ENCODE measurements at places on chromosomes 5 and 9.

DNA sequence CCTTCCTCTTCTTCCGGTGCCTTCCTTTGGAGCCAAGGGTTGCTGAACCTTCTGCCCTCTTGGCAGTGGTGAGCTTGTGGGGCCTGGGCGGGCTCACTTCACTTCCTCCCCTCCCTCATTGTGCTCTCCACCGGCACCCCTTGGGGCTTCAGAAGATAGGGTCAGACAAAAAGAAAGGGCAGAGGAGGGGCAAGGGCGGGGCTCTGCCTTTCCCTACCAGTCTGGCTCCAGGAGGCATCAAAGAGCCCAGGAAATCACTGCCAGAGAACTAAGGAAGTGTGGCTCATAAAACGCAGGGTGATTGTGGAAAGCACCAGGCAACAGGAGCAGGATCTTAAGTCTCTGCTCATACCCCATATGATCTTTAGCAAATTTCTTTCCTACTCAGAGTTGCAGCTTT, 34.8 kb downstream of the ACOT12 start:
- DNase-seq, result no peak

DNA sequence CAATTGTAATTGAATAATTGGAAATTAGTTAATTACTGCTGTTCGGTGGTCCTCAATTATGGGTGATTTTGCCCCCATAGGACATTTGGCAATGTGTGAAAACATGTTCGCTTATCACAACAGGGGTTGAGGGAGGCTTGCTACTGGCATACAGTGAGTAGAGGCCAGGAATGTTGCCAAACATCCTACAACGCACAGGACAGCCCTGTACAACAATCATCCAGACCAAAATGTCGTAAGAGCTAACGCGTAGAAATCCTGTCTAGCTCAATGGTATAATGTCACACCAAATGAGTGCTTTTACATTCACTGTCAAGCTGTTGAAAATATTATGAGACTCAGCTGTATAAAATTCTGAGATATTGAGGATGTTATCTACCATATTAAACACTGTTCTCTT, 464.4 kb upstream of the TUSC1 start:
- no peak for DNase-seq

DNA sequence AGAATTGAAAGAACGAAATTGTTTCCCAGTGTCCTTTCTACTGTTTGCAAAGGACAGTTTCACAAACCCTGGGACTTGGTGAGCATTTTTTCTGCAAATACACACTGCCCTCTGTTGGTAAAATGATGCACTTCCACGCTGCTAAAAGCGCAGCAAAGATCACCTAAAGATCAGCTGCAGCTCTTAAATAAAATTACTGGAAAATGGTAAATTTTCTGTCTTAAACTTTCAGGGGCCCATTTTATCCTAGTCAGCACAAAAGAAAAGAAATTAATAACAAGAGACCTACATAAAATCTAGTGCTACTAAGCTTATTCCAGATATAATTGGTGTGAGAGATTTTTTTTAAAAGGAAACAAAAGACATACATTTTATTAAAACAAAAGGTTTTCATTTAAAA, 566.0 kb downstream of the CAAP1 start:
- DNase-seq, result peak; percentile 45

DNA sequence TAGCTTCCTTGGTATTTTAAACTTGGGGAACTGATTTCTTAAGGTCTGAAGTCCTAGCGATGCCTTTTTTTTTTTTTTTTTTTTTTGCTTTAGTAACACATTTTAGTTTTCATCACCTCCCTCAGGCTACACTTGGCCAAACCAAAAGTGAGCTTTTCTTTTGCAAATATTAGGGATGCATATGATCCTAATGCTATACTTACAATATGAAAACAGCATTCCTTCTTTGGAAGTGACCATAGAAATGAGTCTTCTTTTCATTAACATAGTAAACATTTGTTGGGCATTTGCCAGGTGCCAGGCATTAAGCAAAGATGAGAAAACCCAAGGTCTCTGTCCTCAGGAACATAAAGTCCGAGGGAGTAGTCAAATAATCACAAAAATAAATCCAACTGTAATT, 189.8 kb downstream of the ALDH1A1 start:
- DNase-seq, result no peak

DNA sequence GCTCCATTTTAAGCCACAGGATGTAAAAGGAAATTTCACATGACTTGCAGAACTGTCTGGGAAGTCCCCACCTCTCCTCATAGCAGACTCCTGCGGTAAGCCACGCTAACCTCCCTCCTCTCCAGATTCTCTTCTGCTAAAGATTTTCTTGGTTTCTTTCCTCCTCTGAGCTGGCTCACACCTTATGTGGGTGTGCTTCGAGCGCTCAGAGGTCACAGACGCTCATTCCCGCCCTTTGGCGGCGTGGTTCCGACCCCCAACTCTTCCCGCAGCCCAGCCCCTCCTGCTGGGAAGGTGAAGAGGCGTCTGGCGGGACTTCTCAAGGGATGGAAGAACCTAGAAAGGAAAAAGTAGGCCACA, 32.9 kb upstream of the CDK20 start:
- DNase-seq, result no peak

DNA sequence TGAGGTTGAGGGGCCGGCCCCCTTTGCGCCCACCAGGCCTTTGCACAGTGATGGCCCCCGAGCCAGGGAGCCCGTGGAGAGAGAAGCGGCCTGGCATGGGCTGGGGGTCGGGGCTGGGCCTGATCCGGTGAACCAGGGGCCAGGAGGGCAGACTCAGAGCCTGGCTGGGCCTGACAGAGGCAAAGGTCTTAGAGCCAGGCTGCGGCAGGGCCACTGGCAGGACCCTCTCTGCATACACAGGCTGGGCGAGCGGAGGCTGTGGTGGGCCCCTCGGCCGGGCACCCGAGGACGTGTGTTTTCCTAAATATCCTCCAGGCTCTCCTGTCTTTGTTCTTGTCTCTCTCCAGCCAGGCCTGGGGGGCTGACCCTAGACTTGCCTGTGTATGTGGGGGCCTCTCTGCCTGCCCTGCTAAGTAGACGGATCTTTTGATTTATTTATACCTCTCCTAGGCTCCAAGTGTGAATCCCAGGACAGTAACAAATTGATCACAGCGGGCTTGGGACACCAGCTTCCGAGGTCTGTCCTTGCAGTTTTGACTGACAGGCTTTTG, 933 bp downstream of the NEK6 start:
- no peak for DNase-seq

DNA sequence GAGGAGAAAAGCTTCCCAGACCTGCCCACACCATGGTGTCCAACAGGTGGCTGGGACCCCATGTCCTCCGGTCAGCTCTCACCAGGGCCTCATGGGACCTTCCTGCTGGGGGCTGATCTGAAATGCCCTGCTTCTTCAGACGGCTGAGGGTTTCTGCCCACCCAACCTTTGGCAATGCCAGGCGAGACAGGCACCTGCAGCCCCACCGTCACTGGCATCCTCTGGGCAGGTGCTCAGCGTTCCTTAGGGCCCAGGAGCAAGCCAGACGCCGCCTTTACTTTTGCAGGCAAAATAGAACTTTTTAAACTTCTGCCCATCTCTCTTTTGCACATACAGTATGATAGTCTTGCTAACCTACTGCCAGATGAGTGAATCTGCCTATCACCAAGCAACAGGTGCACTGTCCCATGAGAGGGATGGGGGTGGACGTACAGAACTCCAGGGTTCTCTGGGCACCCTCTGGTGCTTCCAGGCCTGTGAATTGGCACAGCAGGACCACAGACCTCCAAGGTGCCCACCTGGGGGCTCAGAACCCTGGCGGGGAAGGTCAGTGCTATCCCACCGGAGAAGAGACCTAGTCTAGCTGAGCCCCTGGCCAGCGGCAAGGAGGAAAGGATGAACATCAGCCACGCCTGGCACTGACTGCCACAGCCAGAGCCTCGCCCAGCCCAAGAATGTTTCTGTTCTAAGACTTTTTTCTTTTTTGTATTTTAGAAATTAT, 7.5 kb downstream of the OBP2B start:
- DNase-seq, result no peak

DNA sequence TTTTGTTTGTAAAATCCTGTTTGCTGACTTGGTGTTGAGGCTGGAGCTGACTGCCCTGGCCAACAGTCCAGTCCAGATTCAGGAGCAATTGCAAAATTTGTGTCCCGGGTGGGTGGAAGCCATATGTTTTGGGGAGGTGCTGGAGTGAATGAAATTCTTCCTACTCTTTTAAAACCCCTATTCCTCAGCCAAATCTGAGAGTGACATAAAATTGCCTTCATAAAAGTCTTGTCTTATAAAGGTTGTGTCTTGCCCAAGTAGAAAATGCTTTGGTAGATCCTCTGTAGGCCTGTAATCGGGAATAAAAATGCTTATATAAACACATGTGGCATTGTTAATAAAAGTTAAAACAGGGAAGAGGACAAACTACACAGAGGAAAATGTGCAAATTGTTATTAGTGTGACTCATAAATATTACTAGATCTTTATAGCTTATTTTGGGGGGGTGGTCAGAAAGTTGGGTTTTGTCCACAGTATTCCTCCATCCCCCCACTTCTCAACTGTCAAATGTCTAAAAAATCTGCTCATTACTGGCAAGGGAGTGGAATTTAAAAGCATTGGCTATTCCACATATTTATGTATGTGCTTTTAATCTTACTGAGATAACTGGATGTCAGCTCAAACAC, 45.6 kb downstream of the NNT start:
- DNase-seq, result no peak

DNA sequence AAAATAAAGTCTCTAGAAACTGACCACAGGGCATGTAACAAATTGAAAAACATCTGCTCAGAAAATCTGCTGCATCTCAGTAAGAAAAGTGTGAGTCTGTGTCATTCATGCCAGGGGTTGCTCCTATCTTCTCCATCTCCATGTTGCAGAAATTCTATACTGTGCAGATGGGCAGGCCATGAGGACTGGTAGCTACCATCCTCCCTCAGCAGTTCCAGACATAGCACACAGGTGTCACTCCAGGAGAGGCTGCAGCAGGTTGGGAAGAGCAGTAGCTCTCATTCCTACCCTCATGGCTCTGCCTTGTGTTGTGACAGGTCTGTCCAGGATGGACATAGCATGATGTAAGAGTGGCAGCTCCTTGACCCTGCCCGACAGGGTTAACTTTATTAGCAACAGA, 173.4 kb downstream of the NDUFS4 start:
- DNase-seq, result no peak

DNA sequence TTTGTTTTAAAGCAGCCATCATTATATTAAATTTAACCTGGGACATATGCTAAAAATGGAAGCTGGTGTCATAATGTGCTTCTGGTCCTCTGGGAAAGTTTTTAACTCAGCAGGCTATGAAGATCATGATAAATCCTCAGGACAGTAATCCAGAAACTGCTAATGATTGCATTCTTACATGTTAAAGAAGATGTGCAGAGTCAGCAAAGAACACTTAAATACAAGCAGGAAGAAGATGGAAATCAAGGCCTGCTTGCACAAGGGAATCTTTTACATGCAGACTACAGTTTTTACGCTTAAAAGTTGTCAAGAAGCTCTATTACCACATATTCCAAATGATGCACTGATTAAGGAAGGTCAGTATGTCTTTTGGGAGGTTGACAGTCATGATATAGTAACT, 246.0 kb upstream of the PTPRD start:
- no peak for DNase-seq

DNA sequence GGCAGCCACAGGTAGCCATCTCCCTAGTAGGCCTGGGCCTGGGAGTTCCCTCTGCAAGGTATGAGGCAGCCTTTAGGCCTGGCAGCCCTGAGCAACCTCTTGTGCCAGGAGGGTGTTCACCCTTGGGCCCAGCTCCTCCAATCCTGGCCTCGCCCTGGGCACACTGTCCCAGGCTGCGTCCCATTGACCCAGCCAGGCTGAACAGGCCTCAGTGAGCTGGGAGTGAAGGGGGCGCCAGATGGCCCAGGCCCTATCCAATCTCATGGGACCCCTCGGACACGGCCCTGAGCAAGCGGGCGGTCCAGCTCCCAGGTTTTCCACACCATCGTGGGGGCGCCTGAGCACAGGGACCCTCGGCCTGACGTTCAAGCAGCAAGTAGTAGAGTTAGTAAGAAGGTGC, 14.5 kb downstream of the SH3GLB2 start:
- DNase-seq, result no peak

DNA sequence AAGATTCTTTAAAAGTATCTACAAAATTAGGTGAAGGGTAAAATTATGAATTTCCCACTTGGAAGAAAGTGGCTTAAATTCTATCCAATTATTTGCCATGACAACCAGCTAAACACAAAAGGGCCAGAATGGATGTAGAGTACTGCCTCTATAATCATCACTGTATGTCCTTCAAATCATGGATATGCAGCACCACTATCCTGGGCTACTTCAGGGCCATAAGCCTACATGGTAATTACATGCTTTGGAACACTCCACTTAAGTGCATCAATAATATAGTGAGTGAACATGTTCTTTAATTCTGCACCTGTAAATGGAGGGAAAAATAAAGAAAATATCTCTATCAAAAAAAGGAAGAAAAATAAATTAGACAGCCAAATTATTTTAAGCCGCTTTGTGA, 575.2 kb downstream of the ISL1 start:
- peak; percentile 46 for DNase-seq

DNA sequence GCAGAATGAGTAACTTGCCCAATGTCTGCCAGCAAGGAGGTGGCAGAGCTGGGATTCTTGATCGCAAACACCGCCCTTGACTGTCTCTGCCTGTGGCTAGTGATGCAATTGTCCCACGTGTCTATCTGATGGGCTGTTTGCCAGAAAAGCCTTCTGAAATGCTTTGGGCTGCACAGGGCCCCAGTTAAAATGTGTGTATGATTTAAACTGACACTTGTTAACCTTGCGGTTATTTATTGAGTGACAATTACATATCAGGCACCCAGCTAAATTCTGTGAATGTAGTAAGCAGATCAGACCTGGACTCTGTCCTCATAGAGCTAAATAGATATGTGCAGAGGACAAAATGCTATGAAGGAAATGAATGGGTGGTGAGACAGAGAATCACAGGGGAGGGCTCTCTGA, 11.6 kb upstream of the IL12B start:
- DNase-seq, result no peak

GRCh38 chr9:35609820-35610163, 4.7 kb downstream of the TESK1 start:
- no peak for DNase-seq

- DNase-seq, result no peak
Measured at GRCh38 chr5:133383580-133383939, 228.8 kb downstream of the FSTL4 start.

GRCh38 chr5:66864240-66864884, 268.2 kb downstream of the MAST4 start:
- no peak for DNase-seq

DNA sequence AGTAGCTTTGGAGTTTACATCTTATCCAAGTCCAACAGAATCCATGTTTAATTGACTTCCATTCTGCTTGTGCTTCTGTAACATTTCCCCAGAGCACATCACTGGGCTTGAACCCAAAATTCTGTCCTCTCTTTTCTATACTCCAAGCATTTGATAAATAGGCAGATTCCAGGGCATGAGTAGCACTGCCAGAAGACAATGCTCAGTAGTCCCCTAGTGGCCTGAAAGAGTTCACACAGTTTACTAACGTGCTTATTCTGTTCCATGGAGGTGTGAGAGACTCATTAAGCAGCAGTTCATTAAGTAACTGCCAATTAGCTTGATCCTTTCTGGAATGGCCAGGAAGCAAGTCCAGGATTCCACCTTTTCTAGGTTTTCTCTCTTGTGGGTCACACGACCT, 9.4 kb upstream of the GABRA6 start:
- DNase-seq, result no peak

Data from NCI-H2081 treated with DMSO at 0.1 percent for 48 hours (cell line).